ENCODE measurements at places on chromosomes 13 and 19. TPM values are rescaled to one million over a fixed set of nuclear protein-coding genes. Genes with fewer than 3 reads are reported as not detected.

Gene RASGRP4
- total RNA-seq = not detected

Gene ZNF846
- 14.1 TPM for total RNA-seq

Gene UQCRFS1
- total RNA-seq = 31.8 TPM

Gene SIGLEC12
- total RNA-seq = under 0.01 TPM

Gene ITM2B
- 168 TPM for total RNA-seq

Gene MAST1
- 0.72 TPM for total RNA-seq

Gene ZNF837
- total RNA-seq = 4.4 TPM

All from osteoblast (primary cell).